ENCODE measurements at places on chromosomes 5 and 9.

- no peak for DNase-seq
Measured at GRCh38 chr5:171122372-171122771, 186.7 kb upstream of the TLX3 start.

DNA sequence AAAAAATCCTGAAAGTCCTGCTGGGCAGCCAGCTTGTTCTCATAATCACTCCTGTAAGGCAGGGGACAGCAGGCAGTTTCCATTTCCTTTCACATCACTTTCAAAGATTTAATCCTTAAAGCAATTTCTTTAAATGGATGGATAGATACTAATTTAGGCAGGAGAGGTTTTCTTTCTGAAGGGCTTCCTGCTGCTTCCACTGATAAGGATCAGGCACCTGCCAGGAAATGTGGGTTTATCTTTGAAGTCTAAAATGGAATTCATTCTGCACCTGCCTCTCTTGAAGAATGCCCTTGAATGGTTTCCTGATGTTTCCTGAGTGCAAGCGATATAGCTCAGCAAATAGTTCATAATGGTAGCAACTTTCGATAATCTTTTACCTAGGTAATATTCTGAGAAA, 64.5 kb downstream of the STARD4 start:
- no peak for DNase-seq

GRCh38 chr5:24823625-24824024, 178.8 kb upstream of the CDH10 start:
- DNase-seq: no peak

GRCh38 chr9:113131689-113132151, 19.1 kb upstream of the SLC31A2 start:
- DNase-seq: no peak

DNA sequence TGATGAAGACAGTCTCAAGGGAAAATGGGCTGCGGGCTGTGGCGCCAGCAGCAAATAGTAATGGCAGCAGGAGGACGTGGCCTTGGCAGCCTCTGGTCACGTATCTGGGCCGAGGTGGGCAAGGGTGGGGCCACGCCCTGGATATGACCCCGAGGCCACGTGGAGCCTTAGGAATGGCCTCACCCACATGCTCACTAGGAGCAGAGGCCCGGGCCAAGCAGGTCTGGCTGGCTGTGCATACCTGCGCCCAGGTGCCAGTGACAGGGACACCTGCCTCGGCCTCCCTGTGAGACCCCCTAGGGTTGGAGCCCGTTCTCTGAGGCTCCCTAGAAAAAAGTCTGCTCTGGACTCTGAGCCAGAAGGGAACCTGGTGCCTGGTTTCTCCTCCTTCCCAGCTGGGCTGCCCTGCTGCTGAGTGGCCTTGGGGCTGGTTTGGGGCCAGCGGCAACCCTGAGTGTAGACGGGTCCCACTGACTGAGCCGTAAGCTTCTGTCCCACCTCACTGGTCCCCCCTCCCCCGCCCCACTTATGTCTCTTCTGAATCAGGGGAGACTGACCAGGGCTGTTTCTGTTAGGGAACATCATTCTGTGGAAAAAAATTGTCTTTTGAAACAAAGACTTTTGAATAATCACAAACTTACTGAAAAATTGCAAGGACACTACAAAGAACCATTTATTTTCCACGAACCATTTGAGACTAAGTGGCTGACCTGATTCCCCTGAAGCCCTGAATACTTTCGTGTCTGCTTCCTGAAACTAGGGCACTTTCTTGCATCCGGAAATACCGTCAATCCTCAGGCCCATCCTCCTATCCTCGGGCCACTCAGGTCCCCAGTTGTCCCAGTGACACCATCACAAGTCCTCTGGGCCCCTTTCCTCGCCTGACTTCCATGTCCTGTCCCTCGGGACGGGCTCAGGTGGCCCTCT, 60.8 kb downstream of the WNK2 start:
- no peak for DNase-seq

DNA sequence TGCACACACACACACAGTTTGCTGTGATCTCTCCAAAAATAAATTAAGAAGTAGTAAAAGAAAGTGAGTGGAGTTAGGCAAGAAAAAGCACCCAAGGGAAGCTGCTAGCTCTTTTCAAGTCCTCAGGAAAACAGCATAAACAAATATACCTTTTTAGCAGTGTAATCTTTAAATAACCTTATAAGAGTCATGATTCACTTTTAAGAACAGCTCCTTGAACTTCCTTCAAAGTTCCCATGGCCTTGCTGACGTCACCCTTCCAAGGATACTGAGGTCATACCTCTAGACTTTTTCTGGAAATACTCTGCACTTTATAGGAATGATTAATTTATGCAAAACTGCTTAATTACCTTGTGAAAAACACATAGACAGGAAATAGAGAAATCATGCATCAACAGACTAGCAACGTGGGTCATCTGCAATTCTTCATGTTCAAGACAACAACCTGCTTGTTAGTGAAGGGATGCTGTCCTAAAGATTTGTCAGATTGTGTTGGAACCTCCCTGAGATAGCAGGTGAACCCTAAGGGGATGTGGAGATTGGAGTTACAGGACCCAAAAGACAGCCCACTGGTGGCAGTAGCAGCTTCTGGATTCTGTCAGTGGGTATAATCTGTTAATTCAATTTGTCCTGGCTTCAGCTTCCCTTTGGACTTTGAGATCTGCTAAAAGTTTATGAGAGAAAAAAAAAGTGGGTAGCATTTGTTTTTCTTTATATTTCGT, 229.0 kb downstream of the ELAVL2 start:
- DNase-seq: no peak

DNA sequence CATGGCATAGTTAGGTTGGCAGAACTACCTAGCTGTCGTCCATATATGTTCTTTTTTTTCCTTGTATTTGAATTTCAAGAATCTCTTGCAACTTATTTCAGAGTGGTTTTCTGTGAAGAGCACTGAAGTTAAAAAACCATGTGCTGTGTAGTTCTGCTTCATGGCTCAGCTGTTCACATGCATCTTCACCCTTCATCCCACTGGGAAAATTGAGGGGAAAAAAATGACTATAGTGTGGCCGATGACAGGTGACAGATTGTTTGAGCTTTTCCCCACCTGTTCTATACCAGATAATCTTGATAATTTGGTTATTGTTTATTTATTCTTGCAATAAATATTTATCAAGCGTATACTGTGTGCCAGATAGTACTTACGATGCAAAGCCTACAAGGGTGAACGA, 77.8 kb downstream of the AOPEP start:
- DNase-seq: no peak

- DNase-seq: no peak
Measured at GRCh38 chr5:122846051-122846550, 688 bp downstream of the SNX24 start.

GRCh38 chr5:131812371-131813160, 15.7 kb upstream of the FNIP1 start:
- DNase-seq: no peak

- no peak for DNase-seq
Measured at GRCh38 chr9:85745203-85745602, 3.4 kb upstream of the AGTPBP1 start.

GRCh38 chr5:132768485-132768868, 8.6 kb downstream of the SEPTIN8 start:
- DNase-seq: no peak

- DNase-seq: no peak
Measured at GRCh38 chr5:172453986-172454357, 353 bp downstream of the SH3PXD2B start.

DNA sequence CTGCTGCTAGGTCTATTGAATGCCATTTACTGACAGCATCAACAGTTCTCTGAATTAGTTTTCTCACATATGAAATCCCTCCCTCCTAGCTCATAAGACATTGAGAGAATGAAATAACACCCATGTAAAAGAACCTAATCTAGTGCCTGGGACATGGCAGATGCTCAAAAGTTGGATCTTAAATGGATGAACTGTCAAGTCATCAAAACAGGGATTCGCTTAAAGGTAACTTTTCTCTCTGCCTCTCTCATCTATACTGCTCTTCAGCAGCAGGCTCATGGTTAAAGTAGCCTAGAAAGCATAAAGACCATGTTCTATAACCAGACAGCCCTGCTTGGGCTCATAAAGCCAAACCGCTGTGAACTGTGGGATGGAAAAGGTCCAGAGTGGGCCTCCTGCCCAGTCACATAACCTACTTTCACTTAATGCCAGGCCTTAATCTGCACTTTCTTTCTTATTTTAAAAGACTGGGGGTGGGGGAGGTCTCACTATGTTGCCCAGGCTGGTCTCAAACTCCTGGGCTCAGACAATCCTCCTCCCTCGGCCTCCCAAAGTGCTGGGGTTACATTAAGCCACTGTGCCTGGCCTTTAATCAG, 3.7 kb downstream of the TMEM245 start:
- DNase-seq: peak; percentile 31

DNA sequence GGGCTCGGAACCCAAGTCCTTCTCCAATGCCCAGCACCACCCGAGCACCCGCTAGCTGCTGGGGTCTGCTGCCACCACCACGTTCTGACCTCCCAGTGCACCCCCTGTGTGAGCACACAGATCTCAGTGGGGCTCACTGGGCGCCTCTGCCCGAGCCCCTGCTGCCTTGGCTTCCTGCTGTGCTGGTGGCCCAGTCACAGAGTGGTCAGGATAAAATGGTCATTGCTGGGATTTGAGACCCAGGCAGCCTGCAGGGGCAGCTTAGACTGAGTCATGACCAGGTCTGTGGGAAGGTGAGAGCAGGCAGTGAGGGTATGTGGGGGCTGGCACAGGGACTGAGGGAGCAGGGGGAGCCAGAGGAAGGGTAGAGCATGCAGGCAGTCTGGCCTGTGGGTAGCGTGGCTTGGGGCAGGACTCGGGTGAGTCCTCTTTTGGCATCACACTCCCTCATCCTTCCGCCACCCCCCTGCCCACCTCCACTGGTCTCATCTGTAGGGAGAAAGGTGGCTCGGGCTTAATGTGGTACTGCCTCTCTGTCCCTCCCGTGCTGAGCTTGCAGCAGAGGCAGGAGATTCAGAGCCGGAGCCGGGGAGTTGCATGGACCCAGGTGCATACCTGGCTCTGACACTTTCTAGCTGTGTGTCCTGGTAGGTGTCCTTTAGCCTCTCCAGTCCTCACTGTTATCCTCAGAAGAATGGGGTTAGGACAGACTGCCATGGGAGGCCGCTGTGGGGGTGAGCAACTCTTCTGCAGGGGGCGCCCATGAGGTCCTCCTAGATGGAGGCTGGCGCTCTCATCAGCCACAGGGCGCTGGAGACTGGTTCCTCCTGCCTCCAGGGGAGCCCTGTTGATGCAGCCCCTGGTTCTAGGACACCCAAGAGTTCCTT, 32.1 kb downstream of the USP20 start:
- no peak for DNase-seq

- DNase-seq: no peak
Measured at GRCh38 chr9:106796771-106797170, 66.2 kb upstream of the ZNF462 start.

Data from amygdala (tissue), 56 donors.